Osteoblast (primary cell): ENCODE measurements at places on chromosomes 3 and 15. TPM values are rescaled to one million over a fixed set of nuclear protein-coding genes. Genes with fewer than 3 reads are reported as not detected.

DNA sequence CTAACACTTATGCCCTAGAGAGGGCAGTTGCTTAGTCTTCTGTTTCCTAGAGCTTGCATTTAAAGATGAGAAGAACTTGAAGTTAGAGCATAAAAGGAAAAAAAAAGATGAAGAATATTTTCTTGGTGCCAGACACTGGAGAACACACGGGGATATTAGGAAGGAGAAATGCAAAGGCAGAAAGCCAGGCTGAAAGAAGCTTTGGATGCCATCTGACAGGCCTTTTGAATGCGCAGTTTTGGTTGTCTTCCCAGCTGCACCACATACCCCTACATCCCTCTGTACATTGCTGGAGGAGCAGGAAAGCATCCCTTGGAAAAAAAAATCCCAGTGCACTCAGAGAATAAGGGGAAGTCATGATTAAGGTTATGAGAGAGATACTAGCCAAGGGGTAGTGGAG is 378.9 kb downstream of the GAP43 start:
- H3K4me1 ChIP-seq: peaks cover 47% of the 10 kb centered on the region
- H3K36me3 ChIP-seq: no peaks in the 10 kb centered on the region
- H3K27me3 ChIP-seq: no peaks in the 10 kb centered on the region
- H3K4me3 ChIP-seq: no peak overlapping the region

DNA sequence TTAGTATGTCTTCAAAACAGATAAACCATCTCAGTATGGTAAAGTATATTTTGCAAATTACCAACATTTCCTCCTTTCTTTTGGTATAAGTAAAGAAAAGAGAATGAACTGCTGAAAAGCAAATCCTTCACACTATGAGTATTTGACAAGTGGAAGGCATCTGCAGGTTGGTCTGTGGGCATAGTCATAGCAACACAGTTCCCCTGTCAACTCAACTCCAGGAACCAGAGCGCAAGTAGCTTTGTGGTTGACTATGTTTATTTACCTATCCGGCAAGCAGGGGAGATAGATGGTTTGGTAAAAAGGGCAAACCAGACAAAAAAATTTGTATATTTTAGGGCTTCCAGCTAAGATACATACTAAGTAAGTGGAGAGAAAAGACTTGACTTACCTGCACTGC is 88.3 kb upstream of the PPIB start:
- H3K36me3 ChIP-seq: no peaks in the 10 kb centered on the region
- no peaks in the 10 kb centered on the region for H3K27me3 ChIP-seq
- DNase-seq: no peak
- H3K4me3 ChIP-seq: no peak overlapping the region
- H3K27ac ChIP-seq: peak overlapping the region; percentile 42

GRCh38 chr15:92803852-92804609 is 96.1 kb upstream of the CHD2 start:
- peak overlapping the region; percentile 96 for H3K27ac ChIP-seq
- peak; percentile 96 for DNase-seq
- no peaks in the 10 kb centered on the region for H3K27me3 ChIP-seq
- H3K4me1 ChIP-seq: peaks cover 26% of the 10 kb centered on the region

DNA sequence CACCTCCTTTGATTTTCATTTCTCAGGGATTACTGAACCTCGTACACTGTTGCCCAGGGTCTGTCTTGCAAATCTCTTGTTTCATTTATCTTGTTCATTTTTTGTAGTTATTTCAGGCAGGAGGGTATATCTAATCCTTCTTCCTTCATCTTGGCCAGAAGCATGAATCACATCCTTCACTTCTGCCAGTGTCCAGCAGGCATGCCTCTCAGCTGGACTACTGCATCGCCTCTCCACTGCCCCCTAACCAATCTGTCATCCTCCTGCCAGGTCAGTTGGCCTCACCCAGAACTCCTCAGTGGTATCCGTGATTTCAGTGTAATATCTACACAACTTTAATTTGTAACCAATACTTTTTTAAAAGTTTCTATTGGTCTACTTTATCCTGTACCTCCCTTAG is 297.9 kb downstream of the GABRG3 start:
- H3K4me3 ChIP-seq: no peak overlapping the region
- H3K27me3 ChIP-seq: no peaks in the 10 kb centered on the region
- H3K4me1 ChIP-seq: no peaks in the 10 kb centered on the region
- no peak overlapping the region for H3K27ac ChIP-seq
- DNase-seq: no peak

GRCh38 chr3:49671291-49672288 is 2.6 kb upstream of the APEH start:
- no peak overlapping the region for H3K4me3 ChIP-seq

NCEH1 gene
- 9.7 and 10.9 TPM in 2 replicates for total RNA-seq
